Kidney (tissue), 22 donors: ENCODE measurements at places on chromosomes 1 and 21. TPM values are rescaled to one million over a fixed set of nuclear protein-coding genes. Genes with fewer than 3 reads are reported as not detected.
A peak's percentile ranks its signal among the peaks of the same experiment; 100 is the strongest.

- H3K4me1 ChIP-seq, result no peaks in the 10 kb centered on the region
- peak overlapping the region; percentile 50 for H3K27ac ChIP-seq
- H3K36me3 ChIP-seq, result no peaks in the 10 kb centered on the region
- H3K27me3 ChIP-seq, result no peaks in the 10 kb centered on the region
- DNase-seq, result no peak
- no peak overlapping the region for H3K4me3 ChIP-seq
Measured at GRCh38 chr1:61639608-61640336, 85.2 kb downstream of the TM2D1 start.

- H3K27ac ChIP-seq, result no peak overlapping the region
- H3K4me3 ChIP-seq, result no peak overlapping the region
- H3K36me3 ChIP-seq, result no peaks in the 10 kb centered on the region
- no peak for DNase-seq
- no peaks in the 10 kb centered on the region for H3K4me1 ChIP-seq
Measured at GRCh38 chr21:32562426-32562825, 22.9 kb downstream of the TCP10L start.

DNA sequence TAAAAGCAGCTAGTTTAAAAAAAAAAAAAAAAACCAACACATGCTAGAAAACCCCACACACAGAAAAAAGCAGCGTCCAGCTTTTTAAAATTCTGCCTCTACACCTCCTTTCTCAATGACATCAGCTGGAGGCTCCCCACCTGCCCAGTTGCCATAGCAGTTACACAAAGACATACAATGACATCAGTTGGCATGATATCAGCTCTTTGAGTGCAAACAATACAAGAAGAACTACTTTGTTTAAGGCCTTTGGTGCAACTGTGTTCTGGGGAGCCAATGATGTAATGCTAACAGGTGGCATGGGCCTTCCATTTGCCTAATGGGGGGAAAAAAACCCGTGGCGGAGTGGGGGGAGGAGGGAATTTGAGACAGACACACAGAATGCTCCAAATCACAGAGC lies 32.9 kb downstream of the DUSP10 start:
- DNase-seq, result peak; percentile 29
- no peaks in the 10 kb centered on the region for H3K27me3 ChIP-seq
- no peak overlapping the region for H3K4me3 ChIP-seq
- H3K27ac ChIP-seq, result no peak overlapping the region
- no peaks in the 10 kb centered on the region for H3K36me3 ChIP-seq

DNA sequence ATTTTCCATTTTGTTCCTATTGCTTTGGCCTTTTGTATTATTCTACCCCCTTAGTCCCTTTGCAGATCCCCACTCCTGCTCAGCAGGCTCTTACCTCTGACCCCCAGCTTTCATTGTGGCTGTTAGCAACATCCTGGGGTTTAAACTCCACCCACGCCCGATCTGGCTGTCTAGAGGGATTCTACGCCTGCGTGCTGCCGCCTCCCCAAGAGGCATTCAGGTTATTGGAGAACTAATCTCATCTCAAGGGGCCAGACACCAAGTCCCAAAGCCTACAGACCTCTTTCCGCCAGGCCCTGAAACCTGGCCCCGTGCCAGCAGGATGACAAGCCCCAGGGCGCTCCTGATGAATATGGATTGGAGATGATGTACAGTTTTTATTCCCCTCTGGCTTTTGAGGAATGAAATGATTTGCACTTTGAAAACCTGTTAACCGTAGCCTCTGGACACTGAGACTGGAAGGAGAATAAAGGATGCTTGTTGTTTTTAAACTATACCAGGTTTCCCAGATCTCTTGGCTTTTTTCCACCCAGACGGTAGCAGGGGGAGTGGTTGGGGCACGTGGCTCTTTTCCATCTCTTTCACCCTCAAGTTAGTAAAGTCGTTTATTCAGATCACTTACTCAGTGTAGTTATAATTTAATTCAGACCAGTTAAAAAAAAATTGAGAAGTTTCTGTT lies 14.5 kb upstream of the IKBKE start:
- no peaks in the 10 kb centered on the region for H3K27me3 ChIP-seq
- no peak overlapping the region for H3K4me3 ChIP-seq
- no peak overlapping the region for H3K27ac ChIP-seq
- H3K36me3 ChIP-seq, result no peaks in the 10 kb centered on the region
- peak; percentile 80 for DNase-seq

The CACHD1 gene
- 8.2 TPM for total RNA-seq

The KLHDC8A gene
- not detected for total RNA-seq

The SH3BGR gene
- 4.0 TPM for total RNA-seq
